ENCODE measurements at places on chromosomes 2 and 18.

DNA sequence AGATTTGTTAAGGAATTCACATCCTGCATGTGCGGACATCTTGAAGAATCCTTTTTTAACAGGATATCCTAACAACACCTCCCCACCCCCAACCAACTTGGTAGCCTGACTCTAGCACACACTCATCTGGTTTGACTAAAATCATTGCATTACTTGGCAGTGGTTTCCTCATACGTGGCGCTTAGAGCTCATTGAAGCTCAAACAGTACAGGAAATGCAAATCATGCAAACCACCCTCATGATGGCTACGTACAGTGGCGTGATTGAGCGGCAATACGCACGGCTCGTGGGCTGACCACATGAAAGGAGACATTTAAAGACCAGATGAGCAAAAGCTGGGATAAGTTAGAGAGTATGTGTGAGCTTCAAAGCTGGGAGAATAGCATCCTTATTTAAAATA lies 336.2 kb downstream of the ZEB2 start:
- no peak for DNase-seq

- no peak for DNase-seq
These were observed 159.7 kb upstream of the AGAP1 start for GRCh38 chr2:235334179-235334578.

GRCh38 chr2:24123195-24123921 lies at the start of the genes FAM228B and PFN4:
Gene FAM228B, plus strand, starts transcription at chr2:24123469. Its CDS starts 893 bp downstream, at chr2:24124362.
Gene PFN4, minus strand, starts transcription at chr2:24123334. Its CDS starts 799 bp downstream, at chr2:24122535.
- peak; percentile 80 for DNase-seq

- DNase-seq = no peak
These were observed 132.2 kb upstream of the ZFP36L2 start for GRCh38 chr2:43358410-43359201.

- DNase-seq = no peak
These were observed 71.3 kb upstream of the LPIN2 start for GRCh38 chr18:3084206-3084605.

GRCh38 chr2:34416856-34417255 lies 817.8 kb upstream of the FAM98A start:
- no peak for DNase-seq

DNA sequence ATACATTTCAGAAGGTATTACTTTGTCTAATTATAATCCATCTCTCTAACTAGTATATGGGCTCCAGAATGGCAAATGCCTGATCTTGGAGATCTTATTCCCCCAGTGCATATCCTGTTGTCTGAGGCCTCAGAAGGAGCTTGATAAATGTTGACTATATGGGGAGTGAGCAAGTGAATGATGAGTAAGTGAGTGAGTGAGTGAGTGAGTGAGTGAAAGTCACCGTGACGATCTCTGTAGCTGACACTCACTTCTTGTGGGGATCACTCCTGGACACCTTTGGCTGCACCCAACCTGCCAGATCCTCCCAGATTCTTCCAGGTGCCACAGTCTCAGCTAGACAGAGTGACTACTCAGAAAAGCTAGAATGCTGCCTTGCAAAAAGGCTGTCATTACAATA lies 2.8 kb downstream of the XDH start:
- no peak for DNase-seq

All from hematopoietic multipotent progenitor cell treated with erythropoietin and hydrocortisone succinate and interleukin-3 and kit ligand, for 8 days (in vitro differentiated cells).